Stimulated activated CD8-positive, alpha-beta memory T cell treated with anti-CD3 and anti-CD28 coated beads, Interleukin-15, amount 100 ng/mL, for 48 hours (primary cell): ENCODE measurements at places on chromosomes 11 and 22.

- DNase-seq = no peak
Observed at GRCh38 chr11:123581651-123582399, 72.6 kb downstream of the SCN3B start.

DNA sequence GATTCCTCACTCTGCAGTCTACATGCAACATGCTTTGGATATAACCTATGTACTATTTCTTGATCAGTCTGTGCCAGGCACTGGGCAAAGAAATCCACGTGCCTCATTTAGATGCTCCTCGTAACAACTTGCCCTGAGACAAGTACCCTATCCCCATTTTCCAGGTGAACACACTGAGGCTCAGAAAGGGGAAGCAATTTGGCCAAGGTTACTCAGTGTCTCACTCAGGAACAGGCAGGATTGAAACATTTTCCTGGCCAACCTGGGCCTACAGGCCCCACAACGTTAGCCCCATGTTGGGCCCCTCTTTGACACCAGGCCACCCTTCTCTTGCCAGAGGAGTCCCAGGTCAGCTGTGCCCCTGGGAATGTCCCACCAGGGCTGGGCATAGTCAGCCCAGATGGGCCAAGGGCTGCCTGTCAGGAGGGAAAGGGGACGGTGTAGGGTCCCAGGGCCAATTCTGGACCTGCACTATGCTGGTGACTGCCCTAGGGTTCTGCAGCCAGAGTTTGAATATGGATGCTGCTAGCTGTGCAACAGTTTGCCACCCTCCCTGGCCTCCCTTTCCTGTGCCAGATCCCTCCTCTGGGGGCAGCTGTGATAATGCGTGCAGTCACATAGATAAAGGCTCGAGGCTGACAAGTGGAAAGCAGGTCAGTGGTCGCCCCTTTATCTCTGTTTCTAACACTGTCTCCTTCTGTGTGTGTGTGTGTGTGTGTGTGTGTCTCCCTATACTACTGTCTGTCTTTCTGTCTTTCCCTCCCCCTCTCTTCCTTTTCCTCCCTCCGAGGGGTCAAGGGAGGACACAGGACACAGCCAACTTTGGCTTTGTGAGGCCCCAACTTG lies 10.4 kb upstream of the EMID1 start:
- DNase-seq = no peak

DNA sequence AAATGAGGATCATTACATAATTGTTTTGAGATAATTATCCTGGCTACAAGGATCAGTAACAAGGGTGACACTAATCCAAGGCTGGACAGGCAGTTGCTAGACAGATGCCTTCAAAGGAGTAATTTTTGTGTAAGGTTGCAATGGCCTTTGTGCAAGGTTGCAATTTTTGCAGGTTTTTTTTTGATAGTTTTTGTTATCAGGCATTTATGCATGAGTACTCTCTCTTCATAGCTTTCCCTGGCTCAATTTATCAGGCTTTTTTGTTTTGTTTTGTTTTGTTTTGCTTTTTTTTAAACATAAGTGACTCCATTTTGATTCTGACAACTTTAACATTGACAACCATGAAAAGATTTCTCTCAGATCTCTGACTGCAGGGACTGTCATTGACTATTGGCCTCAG lies 110.2 kb downstream of the SWAP70 start:
- no peak for DNase-seq

GRCh38 chr11:8243458-8243857 lies 20.2 kb downstream of the LMO1 start:
- DNase-seq = no peak

GRCh38 chr22:42340150-42340549 lies 69.7 kb upstream of the TCF20 start:
- no peak for DNase-seq

DNA sequence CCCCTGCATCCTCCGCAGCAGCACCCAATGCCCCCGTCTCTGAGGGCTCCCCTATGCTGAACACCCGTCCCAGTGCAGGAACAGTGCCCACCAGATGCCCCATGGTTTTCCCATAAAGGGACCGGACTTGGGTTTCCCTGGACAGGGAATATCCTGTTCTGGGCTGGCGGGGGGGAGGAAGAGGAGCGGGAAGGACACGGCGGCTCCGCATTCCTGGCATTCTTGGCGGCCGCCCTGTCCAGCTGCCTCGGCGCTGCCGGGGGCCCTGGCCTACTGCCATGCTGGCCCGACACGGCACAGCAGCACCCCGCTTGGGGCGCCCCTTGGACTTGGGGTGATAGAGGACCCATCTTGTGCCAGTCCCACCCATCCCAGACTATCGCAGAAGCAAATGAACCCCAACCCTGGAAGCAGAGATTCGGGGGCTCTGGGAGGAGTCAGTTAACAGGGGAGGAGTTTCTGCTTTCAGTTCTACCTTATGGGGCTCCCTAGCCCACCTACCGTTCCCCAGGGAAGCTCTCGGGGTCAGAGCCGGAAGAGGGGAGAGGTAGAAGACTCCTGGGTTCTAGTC lies 23.7 kb upstream of the CBX7 start:
- no peak for DNase-seq

GRCh38 chr22:36907253-36908195 lies 5.9 kb upstream of the CSF2RB start:
- DNase-seq = no peak

- no peak for DNase-seq
Observed at GRCh38 chr11:5384335-5384734, 723 bp downstream of the OR51M1 start.

GRCh38 chr11:44571871-44572270 lies 6.4 kb downstream of the CD82 start:
- DNase-seq = no peak

DNA sequence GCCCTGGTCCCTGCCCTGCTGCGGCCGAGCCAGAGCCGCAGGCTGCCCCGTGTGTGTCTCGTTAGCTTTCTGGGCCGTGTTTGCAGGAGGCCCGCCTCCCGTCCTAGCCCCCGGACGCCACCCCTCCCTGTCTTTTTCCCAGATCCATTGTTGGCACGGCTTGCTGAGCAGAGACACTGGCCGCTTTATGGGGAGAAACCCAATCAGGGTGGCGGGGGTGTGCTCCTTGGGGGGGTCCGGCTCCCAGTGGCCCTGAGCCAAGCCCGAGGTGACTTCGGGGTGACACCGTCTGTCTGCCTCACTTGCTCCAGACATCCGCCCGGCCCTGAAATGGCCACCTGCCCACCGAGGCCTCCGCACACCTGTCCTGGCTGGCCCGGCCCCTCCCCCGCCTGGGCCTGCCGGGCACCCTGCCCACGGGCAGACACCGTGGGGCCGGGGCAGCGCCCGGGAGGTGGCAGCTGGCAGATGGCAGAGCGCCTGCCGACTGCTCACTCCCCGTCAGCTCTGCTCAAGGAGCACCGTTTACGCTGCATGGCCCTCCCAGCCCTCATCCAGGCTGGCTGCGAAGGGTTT lies 43.1 kb upstream of the PPARA start:
- DNase-seq = no peak

DNA sequence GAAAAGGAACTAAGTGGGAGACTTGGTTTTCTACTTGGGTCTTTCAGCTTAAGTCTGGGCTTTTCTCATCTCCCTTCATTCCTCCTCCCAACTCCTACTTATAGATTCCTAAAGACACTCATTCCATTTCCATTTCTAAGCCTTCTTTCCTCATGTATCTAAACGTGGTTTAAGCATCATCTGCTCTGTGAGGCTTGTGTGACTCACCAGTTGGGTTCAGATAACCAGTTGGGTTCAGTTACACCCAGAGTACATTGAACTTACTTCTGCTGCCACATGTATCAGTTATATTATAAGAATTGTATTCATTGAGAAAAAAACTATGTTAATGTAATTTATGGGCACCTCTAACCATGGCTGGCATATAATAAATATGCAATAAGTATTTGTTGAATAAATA lies 831.2 kb upstream of the CCDC90B start:
- DNase-seq = no peak

DNA sequence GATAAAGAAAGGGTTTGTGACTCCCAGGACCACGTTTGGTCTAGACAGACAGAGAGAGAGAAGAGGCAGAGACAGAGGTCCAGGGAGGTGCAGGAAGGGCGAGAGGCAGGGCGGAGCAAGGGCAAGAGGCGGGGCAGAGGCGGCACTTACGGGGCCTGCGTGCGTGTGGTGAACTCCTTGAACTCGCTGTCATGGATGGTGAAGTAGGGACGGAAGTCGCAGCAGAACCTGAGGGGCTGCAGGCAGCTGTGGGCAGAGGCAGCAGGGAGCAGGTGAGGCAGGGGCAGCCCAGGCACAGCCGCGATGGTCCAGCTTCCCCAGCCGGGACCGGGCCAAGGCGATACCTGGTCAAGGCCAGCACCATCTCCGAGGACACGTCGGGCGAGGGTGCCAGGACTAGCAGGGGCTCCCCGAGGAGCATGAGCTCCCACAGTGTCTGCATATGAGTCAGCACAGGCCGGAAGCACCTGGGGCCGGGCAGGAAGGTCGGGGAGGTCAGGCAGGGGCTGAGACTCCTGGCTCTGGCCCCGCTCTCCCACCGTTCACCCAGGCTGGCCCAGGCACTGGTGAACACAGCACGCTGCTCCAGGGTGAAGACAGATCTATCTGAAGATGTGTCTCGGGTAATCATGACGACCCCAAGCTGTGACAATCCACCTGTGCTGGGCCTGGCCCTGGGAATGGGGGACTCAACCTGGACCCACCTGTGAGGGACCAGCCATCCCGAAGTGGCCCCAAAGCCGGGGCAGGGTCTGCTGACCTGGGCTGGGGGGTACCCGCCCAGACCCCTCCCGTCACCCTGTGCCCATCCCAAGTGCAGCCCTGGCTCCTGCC lies 7.2 kb upstream of the PLXNB2 start:
- peak; percentile 70 for DNase-seq

DNA sequence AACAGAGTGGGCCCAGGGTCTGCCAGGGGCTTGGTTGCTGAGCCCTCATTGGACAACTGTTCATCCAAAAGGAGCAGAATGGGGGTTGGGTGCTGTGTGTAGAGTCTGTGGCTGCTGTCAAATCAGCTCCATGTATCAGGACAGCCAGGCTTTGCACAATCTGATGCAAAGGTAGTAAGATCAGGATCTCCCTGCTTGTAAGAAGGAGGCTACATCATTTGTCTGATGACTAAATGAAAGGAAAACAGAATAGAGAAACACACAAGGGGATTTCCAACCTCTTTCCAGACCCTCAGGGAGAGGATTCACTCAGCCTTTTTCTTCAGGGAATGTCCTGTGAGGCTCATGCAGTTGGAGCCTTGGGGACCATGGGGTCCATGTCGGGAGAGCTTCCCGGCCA lies 7.2 kb downstream of the MICAL2 start:
- DNase-seq = no peak

GRCh38 chr11:96023275-96023674 lies 99.4 kb upstream of the MTMR2 start:
- no peak for DNase-seq

DNA sequence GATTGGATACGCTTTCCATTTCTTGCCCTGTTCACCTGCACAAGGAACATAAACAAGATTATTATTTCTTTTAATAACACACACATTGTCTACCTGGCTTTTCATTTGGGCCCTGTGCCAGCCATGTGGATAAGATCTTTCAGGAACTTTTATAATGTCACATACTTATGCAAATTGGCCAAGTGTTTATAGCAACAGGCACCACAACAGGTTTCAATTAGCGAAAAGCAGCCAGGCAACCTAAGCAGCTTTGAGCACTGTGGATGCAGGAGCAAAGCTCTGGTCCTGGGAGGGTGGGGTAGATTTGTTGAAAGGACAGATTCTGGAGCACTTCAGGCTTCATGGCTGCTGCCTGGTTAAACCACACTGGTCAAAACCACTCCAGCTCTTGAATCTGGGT lies 217.4 kb downstream of the BARX2 start:
- DNase-seq = no peak

- DNase-seq = no peak
Observed at GRCh38 chr11:123473941-123474677, 44.0 kb downstream of the GRAMD1B start.

GRCh38 chr22:19466848-19467752 lies 11.9 kb downstream of the UFD1 start:
- no peak for DNase-seq

DNA sequence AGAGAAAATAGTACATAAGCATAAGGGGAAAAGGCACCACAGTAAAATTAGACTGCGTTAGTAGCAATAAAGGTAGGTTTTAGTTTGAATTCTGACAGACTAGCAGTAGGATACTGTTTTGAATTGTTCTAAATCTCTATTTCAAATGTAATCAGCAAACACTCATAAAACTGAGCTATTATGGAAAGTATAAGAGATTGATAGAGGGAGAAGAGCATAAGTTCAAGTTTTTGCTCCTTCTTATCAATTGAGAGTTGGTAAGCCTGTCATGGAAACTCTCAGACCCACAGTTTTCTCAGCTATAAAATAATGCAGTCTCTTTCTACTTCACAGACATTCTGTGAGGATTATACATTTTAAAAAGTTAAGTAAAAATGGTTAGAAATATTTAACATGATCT lies 840.2 kb upstream of the CNTN5 start:
- no peak for DNase-seq

- DNase-seq = no peak
Observed at GRCh38 chr11:72793076-72793424, 797 bp downstream of the STARD10 start.

- no peak for DNase-seq
Observed at GRCh38 chr11:47051217-47051616, 114.7 kb downstream of the CSTPP1 start.

DNA sequence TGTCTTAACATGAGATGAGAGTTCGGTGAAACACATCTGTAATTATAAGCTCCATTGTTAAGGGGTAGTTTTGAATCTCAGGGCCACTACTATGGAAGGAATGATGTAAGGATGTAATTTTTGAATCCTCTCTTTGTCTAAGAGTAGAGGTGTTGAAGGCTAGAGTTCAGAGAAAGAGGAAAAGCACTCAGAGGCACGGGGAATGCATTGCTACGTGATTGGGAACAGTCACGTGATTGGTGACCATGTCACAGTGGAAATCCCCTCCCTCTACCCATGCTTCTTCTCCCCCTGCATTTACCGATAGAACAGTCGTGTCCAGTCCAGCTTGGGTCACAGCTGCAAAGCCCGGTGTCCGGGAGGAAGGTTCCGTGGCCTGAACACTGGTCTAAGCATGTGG lies 230.3 kb upstream of the NARS2 start:
- DNase-seq = no peak

- no peak for DNase-seq
Observed at GRCh38 chr11:95505927-95506426, 275.0 kb upstream of the SESN3 start.

DNA sequence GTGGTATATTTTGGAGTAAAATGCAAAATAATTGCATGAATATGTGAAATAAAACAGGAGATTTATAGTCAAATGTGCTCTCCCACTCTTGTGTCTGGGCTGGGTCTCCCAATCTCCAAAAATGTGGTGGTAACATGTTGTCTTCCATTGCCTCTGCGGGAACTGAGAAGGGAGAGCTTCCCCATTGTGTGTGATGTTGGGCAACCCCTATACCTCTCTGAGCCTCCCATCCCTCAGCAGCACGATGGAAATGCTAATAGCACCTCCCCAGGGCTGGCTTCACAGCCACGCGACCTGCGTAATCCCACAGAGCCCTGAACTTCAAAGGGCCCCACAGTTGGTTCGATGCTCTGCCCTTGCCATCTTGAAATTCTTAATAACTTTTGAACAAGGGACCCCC lies 72.0 kb downstream of the TP53I11 start:
- no peak for DNase-seq
